ENCODE measurements at places on chromosomes 13 and 19.

- no peak for DNase-seq
These were observed 4.8 kb downstream of the F2RL3 start for GRCh38 chr19:16893686-16893989.

- no peak for DNase-seq
These were observed 5.8 kb upstream of the FRY start for GRCh38 chr13:32025730-32026129.

DNA sequence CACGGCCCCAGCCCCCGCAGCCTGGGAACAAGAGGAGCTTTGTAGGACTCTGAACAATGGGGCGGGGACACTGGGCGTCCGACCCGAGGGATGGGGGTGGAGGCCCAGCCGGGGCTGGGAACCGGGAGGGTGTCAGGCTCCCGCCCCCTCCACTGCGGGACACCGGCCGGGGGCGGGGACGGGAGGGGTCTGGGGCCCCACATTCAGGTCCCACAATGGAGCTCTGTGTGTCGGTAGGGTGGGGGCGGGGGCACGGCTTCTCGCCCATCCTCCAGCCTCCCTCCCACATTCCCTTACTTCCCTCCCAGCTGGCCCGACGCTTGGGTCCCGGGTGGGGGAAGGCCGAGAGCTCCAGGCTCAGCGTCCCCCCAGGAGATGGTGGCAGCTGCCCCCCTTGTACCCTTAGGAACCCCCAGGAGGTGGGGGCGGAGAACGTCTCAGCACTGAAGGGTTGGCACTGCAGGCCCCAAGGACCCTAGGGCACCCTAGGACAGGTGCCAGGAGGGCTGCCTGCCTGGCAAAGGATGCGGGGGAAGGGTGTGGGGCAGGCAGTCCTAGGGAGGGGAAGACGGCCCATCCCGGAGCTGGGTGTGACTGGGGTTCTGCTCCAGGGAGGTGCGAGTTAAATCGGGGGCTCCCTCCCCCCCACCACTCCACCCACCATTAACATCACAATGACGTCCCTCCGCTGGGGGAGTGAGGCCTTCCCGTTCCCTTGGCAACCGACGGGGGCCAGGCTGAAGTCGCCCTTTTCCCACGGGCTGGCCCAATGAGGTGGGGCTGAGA, 5.3 kb downstream of the TTYH1 start:
- no peak for DNase-seq

DNA sequence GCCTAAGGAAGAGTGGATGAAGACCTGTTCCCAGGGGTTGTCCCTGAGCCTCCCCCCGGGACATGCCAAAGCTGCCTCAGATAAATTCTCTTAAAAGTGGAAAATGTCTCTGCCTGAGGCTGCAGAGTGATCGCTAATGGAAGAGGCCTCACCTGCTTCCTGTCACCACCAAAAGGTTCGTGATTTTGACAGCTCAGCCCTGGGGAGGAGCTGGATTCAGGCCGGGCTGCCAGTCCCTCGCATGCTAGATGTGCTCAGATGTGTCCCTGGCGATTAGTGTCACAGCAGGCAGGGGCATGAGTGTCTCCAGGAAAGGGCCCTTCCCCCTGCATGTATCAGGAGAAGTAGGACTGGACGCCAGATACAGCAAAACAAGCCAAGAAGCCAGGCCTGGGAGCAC, 626.5 kb downstream of the UQCRFS1 start:
- DNase-seq = no peak

DNA sequence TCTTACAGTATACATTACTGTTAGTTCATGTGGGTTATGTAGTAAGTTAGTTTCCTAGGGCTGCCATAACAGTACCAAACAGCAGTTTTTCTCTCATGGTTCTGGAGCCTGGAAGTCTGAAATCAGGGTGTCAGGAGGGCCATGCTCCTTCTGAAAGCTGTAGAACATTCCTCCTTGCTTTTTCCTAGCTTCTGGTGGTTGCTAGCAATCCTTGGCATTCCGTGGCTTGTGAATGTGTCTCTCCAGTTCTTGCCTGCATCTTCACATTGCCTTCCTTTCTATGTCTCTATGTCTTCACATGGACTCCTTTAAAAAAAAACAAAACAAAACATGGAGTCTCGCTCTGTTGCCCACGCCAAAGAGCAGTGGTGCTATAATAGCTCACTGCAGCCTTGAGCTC, 95.4 kb downstream of the WDFY2 start:
- DNase-seq = no peak

- no peak for DNase-seq
These were observed 393.7 kb downstream of the GPC6 start for GRCh38 chr13:93620181-93620765.

DNA sequence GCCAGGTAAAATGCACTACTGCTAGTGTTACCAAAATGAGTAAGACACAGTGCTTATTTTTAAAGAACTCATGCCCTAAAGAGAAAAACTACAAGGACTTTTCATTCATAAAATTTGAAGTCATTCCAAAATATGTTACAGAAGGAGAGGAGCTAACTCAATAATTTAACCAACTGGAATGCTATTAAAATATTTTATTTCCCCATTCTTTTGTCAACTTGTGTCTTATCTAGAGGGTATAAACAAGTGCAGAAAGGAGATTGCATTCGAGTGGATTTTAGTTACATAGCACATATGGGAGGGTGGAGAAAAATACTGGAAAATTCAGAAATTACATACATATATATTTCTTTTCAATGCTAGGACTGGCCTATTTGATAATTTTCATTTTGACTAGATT, 131.0 kb upstream of the IRS2 start:
- DNase-seq = no peak

DNA sequence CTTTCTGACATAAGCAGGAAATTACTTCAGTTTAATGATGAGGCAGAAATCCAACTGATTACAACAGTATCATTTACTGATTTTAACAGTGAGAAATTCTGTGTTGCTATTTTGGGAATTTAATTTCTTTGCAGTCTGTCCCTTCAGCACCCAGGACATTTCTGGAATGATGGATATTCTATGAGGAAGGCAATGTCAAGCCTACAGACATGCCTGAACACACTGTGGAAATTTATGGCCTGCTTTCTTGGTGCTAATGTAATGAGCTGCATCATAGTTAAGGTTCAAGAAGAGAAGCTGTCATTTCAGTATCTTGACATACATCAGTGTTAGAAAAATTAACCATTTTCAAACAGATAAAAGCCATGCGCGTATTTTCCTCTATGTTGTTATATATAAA, 87.7 kb downstream of the SLITRK1 start:
- DNase-seq = no peak

DNA sequence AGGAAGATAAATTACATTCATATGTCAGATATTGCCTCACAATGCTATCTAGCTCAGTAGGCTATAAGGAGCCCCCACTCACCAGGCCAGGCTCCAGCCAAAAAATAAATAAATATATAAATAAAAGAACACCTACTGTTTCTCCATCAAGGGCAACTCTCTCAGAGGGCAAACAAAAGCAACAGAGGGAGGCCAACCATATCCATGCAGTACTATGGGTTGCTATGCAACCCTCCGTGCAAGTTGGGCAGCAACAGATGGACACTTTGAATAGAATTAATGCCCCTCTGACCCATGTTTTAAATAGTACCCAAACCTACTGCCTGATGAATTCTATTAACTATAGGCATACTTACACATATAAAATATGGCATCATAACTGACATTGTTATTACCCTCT, 279.8 kb upstream of the EDNRB start:
- DNase-seq = no peak

DNA sequence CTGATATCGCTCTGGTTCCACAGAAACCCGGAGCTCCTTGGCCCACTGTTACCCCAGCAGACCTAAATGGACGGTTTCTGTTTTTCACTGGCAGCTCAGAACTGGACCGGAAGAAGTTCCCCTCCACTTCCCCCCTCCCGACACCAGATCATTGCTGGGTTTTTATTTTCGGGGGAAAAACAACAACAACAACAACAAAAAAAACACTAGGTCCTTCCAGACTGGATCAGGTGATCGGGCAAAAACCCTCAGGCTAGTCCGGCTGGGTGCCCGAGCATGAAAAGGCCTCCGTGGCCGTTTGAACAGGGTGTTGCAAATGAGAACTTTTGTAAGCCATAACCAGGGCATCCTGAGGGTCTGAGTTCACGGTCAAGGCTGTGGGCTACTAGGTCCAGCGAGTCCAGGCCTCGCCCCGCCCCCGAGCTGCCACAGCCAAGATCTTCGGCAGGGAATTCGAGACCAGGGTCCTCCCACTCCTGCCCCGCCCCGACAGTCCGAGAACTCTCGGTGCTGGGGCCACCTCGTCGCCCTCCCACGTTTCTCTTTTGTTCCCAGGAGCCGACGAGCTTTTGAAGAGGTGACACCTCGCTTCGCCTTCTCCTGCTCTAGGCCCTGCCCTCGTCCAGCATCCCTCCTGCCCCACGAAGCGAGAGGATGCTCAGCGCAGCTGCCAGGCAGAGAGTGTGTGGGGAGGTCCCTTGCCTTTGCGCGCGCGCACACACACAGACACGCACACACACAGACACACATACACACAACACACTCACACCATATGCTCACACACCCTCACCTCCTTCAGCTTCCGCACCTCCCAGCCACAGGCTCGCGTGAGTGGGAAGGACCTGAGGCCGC, 8.8 kb downstream of the ZIC2 start:
- DNase-seq = no peak

DNA sequence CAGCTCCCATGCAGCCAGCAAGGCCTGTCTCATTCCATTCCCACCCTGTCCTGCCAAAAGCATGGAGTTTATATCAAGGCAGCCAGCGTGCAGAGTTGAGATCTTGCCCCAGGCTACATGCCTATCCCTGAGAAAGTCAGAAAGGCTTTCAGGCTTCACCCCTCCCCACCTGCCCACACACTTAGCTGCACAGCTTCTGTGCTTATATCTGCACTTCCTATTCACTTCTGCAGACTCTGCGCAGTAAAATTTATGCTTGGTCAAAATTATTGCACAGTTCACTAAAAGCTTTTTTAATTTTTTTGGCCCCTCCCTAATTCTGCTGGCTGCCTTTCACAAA, 12.5 kb upstream of the ZNF675 start:
- no peak for DNase-seq

DNA sequence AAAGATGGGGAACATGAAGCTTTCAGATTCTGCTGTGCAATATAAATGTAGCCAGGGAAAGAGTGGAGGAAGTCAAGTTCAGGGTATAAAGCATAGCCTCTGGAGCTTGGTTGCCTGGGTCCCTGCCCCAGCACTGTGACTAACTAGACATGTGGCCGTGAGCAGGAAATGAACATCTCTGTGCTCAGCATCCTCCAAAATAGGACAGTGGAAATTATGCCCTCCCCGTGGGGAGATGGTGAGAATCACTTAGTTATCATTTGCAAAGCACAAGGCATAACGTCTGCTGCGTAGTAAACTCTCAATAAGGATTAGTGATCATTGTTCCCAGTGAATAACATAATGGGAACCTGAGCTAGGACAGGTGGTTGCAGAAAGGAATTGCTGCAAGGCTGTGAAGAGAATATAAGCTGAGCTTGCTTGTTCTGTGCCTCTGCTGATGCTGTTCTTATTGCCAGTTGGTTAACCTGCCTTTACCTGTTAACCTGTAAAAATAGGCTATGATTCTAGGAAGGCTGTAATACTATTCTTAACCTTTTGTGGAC, 441.0 kb downstream of the COG6 start:
- peak; percentile 44 for DNase-seq

- DNase-seq = no peak
These were observed 3.2 kb downstream of the PCSK4 start for GRCh38 chr19:1486720-1487575.

DNA sequence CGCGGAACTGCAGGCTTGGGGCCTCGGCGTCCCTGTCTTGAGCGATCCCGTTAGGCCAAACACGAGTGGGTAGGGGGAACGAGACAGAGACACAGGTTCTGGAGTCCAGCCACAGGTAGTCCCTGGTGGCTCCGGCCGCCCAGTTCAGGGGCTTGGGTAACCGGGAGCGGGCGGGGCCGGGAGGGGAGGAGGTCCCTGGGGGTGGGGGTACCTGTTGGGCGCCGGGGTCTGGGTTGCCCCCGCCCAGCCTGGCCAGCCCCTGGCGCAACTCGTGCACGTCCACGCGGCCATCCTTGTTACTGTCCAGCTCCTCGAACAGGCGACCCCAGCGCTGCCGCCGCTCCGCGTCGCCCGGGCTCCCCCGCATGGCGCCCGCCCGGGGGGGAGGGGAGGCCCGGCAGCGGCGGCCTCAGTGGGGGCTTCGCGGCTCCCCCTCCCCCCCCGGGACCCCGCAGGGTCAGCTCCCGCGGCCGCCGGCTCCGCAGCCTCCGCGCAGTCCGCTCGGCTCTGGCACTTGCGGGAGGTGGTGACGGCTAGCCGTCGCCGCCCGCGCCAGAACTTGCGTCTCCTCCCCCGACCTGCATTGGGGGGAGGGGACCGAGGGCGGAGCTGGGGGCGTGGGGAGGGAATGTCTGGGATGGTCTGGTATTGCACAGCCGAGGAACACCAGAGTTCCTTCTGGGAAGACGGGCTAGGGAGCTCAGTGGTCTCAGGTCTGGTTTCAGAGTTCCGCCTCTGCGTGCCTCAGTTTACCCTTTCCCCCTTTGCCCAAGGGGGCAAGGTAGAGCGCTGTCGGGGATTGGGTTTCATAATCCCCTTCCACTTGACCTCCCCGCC, at the start of gene SLC25A23:
SLC25A23 (minus strand) TSS at position 531 of the 837 bp plus-strand sequence; CDS start at position 367, 164 bp downstream.
- peak; percentile 74 for DNase-seq

GRCh38 chr19:22052644-22053013, 345 bp downstream of the ZNF257 start:
- DNase-seq = peak; percentile 16

DNA sequence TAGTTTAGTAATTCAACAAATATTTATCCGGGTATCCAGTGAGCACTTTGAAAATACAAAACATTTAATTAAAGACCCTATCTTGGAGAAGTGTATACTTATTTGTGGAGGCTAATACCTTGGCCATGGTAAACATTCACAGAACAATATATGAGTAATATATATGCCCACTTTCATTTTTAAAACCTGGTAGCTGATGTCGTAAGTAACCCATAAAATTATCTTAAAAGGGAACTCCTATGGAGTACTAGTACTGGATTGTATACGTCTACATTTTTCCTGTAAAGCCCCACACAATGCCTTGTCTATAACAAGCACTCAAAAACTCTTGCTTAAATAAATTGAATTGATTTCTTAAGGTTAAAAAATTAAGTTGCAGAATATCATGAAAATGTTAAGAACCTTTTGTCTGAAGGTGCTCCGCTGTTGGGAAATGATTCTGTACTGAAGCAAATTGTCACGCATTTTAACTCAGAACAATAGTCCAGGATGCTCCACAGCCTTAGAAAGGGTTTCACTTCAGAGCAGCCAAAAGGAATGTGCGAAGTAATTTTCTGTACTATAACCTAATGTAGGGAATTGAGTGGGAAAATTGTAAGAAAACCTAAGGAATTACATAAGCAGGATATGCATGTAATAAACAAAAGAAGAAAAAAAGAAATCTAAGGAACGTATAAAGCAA, 58.9 kb upstream of the C1QTNF9 start:
- no peak for DNase-seq

DNA sequence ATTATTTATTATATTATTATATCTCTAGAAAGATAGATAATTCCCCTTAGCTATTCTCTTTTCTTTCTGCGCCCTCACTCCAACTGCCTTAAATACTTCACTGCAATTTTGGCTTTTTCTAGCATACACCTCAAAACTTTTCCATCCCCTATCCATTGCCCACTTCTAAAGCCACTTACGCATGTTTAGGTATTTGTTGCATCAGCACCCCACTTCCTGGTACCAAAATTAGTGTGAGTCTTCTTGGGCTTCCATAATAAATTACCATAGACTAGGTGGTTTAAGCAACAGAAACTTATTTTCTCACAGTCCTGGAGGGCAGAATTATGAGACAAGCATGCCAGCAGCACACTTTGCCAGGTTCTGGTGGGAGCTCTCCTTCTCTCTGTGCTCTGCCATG, 209.0 kb downstream of the FGF14 start:
- no peak for DNase-seq

- peak; percentile 69 for DNase-seq
These were observed 13.5 kb upstream of the PLA2G4C start for GRCh38 chr19:48123907-48124651.
